ENCODE measurements at places on chromosomes 16 and 17.

- no peak for DNase-seq
These were observed 371.5 kb downstream of the KIF2B start for GRCh38 chr17:54194268-54194667.

DNA sequence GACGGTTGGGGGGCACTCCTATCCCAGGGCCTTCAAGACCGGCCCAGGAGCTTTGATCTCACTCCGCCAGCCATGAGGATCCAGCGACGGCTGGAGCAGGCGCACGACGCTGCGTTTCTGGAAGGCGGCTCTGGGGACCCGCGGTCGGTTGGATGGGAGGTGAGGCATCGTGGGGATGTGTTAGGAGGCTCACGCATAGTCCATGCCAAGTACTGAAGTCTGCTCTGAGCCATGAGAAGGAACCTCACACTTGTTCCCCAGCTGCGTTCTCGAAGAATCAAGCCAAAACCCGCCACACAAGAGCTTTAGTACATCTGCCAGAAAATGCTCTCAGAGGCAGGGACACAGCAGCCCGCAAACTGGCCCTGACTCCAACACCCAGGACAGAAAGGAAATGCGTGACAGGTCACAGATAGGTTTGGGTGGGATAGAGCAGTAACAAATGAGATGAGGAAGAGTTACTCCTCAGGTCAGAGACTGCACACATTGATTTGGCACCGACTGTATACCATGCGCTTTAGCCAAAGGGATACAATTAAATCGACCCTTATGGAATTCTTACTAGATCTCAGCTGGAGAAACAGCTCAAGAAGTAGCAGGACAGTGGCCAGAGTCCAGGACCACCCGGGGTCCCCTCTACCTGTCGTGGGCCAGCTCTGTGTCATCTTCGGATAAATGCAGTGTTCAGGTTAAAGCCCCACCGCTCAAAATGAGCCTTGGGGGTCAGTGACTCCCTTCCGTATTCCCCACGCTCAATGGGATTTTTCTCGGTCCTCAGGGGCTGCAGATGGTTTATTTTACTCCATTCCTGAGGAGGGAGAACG lies 6.7 kb upstream of the GSG1L start:
- no peak for DNase-seq

DNA sequence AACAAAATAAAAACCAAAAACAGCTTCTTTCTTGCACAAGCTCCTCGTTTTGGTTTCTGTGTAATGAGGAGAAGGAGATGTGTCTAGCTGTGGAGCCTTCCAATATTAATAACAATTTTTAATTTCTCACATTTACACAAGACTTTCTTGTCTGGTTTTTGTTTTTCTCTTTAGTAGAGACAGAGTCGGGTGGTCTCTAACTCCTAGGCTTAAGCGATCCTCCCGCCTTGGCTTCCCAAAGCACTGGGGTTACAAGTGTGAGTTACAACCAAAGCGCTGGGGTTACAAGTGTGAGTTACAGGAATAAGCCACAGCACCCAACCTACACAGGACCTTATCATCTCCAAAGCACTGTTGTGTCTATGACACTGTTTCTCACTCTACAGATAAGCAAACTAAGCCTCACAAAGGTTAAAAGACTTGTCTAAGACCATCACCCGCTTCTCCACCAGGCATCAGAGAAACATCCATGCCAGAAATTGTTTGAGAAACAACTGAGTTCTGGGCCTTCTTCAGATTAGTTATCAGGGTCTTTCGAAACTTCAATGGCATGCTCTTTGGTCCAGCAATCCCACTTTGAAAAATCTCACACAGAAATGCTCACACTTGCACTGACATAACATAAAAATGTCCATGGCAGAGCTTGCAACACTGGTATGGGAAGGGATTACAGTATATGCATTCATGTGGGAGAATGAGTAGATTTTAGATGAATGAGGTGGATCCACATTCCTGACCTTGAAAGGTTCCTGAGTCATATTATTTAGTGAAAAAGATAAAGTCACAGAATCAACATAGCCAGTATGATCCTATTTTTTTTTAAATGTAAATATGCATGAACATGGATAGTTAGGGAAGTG lies 3.9 kb downstream of the ABAT start:
- no peak for DNase-seq

DNA sequence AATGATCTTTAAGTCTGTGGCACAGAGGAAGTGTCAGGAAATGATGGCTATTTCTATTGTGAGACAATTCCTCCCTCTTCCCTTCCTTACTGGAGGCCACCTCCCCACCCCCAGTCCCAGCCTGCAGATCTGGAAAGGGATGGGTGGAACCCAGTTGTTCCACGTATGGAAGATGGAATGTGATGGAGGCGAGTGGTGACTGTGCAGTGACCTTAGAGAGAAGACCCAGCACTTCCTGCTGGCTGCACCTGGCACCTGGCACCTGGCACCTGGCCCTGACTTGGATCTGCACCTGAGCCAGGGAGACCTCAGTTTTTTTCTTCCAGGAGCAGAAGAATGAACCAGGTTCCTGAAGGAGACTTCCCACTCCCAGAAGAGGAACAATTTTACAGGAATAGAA lies 33.0 kb upstream of the TMC5 start:
- DNase-seq: no peak

GRCh38 chr17:80762076-80762475 lies 217.4 kb downstream of the RPTOR start:
- DNase-seq: no peak

GRCh38 chr16:4370570-4371356 lies 885 bp upstream of the VASN start:
- DNase-seq: no peak

DNA sequence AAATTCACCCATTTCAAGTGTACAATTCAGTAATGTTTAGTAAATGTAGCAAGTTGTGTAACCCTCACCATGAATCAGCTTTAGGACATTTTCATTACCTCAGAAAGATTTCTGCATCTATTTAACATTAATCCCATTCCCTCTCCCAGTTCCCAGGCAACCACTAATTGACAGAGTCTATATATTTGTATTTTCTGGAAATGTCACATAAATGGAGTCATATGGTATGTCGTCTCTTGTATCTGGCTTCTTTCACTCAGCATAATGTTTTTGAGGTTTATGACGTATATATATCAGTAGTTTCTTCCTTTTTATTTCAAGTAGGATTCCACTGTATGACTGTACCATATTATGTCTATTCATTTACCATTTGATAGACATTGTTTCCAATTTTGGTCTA lies 199.8 kb downstream of the CYB561 start:
- no peak for DNase-seq

Measured in right kidney (tissue), 9 donors.